Naive B cell (primary cell): ENCODE measurements at places on chromosomes 2 and 18. TPM values are rescaled to one million over a fixed set of nuclear protein-coding genes. Genes with fewer than 3 reads are reported as not detected.

- H3K27ac ChIP-seq: no peak overlapping the region
- H3K4me1 ChIP-seq: no peaks in the 10 kb centered on the region
- DNase-seq: no peak
- peaks cover 13% of the 10 kb centered on the region for H3K36me3 ChIP-seq
- H3K4me3 ChIP-seq: no peak overlapping the region
Observed at GRCh38 chr2:111227716-111228141, 107.0 kb downstream of the BCL2L11 start.

DNA sequence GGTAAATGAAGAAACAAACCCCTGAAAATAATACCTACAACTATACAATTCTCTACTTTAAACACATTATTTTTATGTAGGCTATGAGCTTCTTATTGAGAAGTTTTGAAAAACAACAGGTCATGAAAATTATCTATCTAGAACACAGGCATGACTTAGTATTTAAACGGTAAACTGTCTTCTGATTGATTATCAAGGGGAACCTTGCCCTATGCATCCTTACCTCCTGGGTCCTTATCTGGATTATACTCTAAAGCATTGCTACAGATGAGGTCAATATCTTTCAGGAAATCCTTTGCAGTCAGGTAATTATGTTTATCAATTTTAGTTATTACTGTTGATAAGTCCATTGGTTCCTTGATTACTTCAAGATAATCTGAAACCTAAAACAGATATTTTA lies 144.3 kb downstream of the ATAD2B start:
- peaks cover 15% of the 10 kb centered on the region for H3K36me3 ChIP-seq
- H3K4me3 ChIP-seq: no peak overlapping the region
- DNase-seq: no peak
- no peaks in the 10 kb centered on the region for H3K27me3 ChIP-seq

DNA sequence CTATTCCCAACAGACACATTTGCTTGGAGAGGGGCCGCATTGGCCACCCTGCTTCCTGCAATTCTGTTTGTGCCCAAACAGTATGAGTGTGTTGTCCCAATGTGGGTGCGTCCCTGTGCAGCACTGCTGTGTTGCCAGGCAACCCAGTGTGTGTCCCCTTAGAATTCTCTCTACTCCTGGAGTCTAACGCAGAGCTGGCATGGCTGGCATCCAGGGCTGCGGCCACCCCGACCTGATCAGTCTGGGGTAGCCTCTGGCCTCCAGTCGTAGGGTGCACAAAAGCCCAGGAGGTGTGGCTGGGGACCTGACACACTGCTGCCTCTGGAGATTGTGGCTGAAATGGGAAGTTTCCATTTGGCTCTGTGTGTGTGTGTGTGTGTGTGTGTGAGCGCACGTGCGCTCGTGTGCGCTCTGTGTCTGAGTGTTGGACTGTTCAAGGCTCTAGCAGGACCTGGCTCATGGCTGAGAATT lies 48.0 kb downstream of the TEX44 start:
- H3K27me3 ChIP-seq: no peaks in the 10 kb centered on the region
- peaks cover 19% of the 10 kb centered on the region for H3K4me1 ChIP-seq
- no peak for DNase-seq
- H3K27ac ChIP-seq: peak overlapping the region; percentile 10
- no peaks in the 10 kb centered on the region for H3K36me3 ChIP-seq
- H3K4me3 ChIP-seq: no peak overlapping the region

DNA sequence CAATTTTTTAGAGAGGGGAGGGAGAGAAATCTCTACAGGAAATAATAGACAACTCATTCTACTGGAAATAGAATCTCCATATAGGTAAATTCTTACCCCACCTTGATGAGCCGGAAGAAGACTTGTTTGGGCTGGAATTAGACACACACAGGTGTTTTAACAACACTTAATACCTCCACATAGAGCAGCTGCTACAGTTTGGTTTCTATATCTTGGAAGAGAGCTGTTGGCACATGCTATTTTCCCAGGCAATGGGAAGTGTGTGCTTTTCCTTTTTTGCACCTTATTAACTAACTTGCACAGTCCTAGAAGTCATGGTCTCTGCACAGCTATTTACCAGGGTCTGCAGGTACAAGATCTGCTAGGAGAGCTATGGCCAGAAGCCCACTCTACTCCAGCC lies 73.7 kb downstream of the SATB2 start:
- no peaks in the 10 kb centered on the region for H3K4me1 ChIP-seq
- no peak overlapping the region for H3K27ac ChIP-seq
- no peak overlapping the region for H3K4me3 ChIP-seq
- H3K36me3 ChIP-seq: no peaks in the 10 kb centered on the region
- no peak for DNase-seq

DNA sequence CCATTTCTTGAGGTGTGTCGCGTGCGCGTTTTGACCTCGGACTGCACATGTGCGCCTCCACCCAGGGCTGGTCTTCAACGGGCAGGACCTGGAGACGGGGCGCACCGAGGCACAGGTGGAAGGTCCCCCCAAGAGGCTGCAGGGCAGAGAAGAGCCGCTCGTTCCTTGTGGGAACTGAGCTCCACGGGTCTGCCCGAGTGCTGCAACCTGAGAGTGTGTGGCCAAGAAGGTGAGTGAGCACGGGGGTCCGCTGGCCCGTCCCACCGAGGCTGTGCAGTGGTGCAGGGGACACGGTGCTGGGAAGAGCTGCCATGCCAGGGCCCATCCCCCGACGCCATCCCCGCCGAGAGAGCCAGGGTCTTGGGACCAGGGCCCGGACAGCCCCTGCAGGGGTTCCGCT lies 268.3 kb downstream of the GALR1 start:
- H3K36me3 ChIP-seq: no peaks in the 10 kb centered on the region
- H3K4me3 ChIP-seq: no peak overlapping the region

DNA sequence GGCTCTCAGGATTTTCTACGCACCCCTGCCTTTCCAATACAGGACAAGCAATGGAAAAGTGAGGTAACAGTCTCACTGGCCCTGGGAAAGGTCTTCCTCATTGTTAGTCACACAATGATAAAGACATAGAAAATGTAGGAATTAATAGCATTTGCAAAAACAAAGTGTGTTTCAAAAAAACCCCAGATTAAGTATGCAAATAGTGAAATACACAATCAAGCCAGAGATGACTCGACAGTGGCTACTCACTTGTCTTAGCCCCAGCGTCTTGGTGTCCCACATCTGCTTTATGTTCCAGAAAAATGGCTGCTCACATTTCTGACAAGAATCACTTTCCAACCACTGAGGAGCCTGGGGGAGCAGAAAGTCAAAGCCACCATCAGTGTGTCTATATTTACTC lies 47.0 kb upstream of the AP1S3 start:
- no peak overlapping the region for H3K27ac ChIP-seq
- no peak for DNase-seq
- H3K4me3 ChIP-seq: no peak overlapping the region
- peaks cover 5% of the 10 kb centered on the region for H3K4me1 ChIP-seq
- no peaks in the 10 kb centered on the region for H3K27me3 ChIP-seq

DNA sequence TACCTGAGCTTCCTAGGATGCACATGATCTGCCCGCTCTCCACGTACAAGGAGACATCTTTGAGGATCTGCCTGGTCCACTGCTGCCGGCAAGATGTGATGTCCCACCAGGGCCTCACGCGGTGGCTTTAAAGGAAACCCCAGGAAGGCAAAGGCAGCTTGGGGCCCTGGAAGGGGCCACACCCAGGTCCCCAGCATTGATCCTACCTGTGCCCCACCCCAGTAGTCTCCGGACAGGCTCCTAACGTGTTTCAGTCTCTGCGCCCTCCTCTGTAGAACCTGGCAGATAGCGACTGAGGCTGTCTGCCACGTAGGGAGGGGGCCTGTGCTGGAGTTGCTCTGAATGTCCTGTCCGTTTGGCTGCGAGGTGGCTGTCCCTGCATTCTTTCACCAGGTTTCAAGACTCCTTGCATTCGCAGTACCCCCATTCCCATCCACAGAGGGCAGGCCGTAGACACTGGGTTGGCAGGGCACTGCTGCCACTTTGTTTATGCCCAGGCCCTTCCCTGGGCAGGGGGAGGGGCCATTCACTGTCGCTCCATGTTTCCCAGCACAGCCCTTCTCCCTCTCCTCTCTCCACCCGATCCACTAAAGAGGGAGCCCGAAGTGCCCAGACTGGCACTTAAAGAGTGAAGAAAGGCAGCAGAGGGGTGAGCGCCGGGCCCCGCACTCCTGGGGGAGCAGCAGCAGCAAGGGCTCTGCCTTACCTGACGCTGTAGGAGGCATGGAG lies 644 bp downstream of the ABCG5 start:
- no peak overlapping the region for H3K27ac ChIP-seq
- H3K4me3 ChIP-seq: no peak overlapping the region
- no peaks in the 10 kb centered on the region for H3K4me1 ChIP-seq
- peaks cover 13% of the 10 kb centered on the region for H3K27me3 ChIP-seq
- no peak for DNase-seq

- no peak overlapping the region for H3K27ac ChIP-seq
- no peaks in the 10 kb centered on the region for H3K27me3 ChIP-seq
- no peak overlapping the region for H3K4me3 ChIP-seq
- H3K4me1 ChIP-seq: no peaks in the 10 kb centered on the region
- DNase-seq: no peak
- H3K36me3 ChIP-seq: no peaks in the 10 kb centered on the region
Observed at GRCh38 chr2:188085421-188085820, 206.3 kb upstream of the GULP1 start.

Gene PKP4
- 0.53 TPM for polyA plus RNA-seq

Gene RESP18
- not detected for polyA plus RNA-seq
